NCI-H2171 (cell line): ENCODE measurements at places on chromosomes 2 and 18.

DNA sequence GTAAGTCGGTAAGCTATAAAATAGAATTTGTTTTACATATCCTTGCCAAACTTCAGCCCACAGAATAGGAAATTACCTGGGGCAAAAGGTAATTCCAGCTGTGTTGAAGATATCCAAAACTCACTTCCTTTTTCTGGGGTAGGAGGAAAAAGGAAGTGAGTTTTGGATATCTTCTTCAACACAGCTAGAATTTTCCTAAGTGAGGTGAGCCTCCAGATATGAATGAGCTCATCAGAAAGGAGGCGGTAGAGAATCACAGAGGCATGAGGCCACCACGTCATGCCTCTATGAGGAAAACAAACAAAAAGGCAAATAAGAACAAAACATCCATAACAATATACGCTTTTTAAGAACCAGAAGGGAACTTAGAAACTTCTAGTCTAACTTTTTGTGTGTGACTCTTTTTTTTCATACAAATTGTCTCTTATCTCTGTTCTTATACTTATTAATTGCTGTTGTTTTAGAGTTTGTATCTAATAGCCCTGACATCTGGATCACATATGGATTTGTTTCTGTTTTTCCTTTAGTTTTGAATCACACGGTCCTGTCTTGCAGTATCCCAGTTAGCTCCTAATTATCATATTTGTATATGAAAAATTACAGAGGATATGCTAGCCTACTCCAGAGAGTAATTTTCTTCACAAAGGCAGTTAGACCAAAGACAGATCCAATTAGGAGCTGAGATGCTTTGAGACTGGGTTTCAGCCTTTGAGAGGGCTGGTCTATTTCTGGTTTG lies 104.5 kb downstream of the RBM43 start:
- no peak for DNase-seq

GRCh38 chr2:109472331-109472959 lies 141.3 kb downstream of the SEPTIN10 start:
- DNase-seq, result peak; percentile 12

DNA sequence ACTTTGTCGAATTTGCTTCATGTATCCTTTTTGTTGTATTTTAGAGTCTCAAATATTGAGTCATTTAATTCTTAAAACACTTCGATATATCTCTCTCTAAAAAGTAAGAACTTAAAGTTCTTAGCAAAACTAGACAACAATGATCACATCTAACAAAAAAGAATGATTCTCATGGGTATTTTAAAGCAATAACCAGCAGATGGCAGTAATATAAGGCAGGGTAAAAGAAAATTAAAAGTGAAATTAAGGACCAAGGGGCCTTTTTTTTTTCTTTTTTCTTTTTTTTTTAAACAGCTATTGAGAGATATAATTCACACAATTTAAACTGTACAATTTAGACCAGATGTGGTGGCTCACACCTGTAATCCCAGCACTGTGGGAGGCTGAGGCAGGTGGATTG lies 9.9 kb upstream of the AOX1 start:
- no peak for DNase-seq

DNA sequence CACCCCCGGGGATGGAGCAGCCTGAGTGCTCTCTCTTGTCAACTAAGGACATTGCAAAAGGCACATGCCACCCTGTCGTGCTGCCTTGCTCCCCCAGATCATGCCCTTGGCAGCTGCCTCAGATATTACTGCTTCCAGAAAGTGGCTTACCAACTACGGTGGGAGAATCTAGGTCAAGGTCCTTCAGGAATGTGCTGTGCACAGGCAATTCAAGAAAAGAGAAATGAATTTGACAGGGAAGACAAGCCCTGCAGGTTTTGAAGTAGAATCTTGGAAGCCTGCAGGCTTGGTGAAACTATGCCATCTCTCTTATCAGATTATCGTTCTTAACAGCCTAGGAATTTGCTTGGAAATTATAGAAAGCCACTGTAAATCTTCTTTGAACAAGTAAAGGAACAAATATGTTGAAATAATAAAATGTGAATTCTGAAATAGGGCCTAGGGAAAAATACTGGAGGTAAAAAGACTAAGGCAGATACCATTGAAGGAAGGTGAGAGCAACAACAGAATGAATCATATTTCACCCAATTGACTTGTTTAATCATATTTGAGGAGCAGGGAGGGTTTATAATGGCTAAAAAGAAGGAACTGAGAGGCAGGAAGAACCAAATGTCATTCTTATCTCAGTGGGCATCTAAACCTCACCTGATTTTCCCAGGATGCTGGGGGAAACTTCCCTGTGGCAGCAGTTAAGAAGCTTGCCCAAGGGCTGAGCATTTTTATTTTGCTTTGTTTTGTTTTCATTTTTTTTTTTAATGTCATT lies 94.0 kb upstream of the GLS start:
- no peak for DNase-seq

GRCh38 chr18:28606686-28607085 lies 429.8 kb upstream of the CDH2 start:
- DNase-seq, result no peak

GRCh38 chr2:42970151-42970550 lies 177.8 kb upstream of the HAAO start:
- no peak for DNase-seq

DNA sequence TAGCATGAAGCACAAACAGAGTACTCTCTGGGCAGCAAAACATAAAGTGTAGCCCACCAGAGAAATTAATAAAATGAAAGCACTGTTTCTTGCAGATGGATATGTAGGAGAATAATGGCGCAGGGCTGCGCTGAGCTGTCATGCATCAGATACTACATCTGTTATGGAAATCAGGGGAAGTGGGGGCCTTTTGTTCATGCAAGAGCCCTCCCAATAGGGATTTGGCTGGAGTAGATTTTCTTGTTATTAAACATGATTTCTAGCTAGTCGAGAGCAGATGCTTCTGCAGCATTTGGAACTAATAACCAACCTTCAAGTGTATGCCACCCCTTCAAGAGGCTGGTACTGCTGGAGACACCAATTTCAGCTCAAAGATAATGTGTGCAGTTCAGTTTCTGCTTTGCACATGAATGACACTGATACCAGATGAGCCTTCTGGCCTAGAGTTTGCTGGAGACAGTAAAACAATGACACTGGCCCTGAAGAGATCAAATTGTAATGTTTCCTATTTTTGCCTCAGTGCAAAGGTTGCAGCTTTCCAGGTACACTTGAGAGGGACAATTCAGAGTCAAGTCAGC lies 58.0 kb downstream of the RND3 start:
- DNase-seq, result peak; percentile 42

- DNase-seq, result no peak
Observed at GRCh38 chr18:8695932-8696517, 9.3 kb upstream of the MTCL1 start.

- DNase-seq, result no peak
Observed at GRCh38 chr18:62702259-62702658, 13.1 kb upstream of the PHLPP1 start.

DNA sequence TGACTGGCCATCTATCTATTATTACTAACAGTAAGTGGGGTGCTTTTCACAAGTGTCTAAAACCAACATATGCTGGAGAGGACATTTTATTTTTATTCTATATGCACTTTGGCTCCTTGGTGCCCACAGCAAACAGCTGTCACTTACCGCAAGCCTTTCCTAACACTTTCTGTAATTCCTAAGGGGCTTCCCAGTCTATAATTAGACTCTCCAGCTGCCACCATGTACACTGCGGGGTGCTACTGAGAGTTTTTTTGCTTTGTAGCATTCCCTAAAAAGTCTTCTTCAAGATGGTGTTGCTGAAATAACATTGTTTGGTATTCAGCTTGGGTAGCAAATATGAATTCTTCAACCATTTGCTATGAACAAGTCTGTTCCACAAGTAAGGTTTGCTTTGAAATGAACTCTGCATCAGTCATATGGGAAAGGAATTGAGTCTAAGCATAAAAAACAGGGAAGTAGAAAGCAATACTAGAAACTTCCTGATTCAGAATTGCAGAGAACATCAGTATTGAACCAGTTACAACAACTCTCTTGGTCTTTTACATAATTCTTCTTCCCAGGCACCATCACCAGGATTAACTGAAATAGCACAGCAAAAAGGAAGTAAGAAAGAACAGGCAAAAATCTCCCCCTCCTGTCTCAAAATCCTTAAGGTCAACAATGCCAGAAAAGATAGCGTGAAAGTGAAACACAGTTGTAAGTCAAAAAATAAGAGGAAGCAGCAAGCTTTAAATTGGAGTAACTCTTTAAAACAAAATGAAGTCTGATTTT lies 28.6 kb downstream of the EPB41L3 start:
- peak; percentile 95 for DNase-seq

GRCh38 chr2:171347591-171348032 lies 86.2 kb downstream of the METTL8 start:
- no peak for DNase-seq

DNA sequence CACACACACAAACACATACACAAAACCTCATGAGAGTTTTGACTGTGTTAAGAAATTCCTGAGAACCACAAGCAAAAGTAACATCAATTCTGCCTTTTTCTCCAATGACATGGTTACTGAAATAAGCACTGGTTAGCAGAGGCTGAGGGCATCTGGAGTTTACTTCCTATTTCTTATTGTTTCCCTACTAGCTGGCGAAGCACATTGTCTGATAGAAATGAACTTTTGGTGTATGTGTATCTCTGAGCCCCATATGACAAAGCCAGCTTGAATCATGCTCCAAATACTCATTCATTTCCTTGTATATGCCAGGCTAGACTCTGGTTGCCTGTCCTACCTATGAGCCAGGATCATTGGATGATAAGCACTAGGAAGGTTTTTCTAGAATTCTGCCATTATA lies 203.1 kb downstream of the NCKAP5 start:
- DNase-seq, result no peak

DNA sequence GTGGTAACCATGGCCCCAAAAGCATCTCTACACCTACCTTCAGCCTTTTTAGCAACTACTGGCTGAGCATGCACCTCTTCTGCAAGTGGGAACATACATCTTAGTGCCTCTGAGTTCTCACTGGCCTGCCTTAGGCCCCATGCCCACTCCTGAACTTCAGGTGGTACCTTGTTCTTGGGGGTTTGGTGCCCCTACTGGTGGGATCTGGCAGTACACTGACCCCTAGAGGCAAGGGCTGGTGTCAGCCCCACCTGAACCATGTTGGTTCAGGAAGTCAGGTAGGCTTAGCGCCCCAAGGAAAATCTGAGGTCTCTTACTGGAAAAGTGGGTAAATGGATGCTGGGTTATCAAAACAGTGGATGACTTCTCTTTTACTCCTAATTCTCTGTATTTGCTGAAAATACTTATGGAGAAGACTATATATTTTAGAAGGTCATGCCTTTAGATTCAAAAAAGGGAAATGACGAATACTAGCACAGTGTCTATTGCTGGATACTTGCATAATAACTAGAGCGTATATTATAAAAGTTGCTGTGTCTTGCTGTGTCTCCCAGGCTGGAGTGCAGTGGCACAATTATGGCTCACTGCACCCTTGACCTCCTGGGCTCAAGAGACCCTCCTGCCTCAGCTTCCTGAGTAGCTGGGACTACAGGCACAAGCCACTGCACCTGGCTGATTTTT lies 84.6 kb downstream of the RAB31 start:
- no peak for DNase-seq

GRCh38 chr18:686339-687111 lies 25.9 kb downstream of the ENOSF1 start:
- DNase-seq, result no peak

DNA sequence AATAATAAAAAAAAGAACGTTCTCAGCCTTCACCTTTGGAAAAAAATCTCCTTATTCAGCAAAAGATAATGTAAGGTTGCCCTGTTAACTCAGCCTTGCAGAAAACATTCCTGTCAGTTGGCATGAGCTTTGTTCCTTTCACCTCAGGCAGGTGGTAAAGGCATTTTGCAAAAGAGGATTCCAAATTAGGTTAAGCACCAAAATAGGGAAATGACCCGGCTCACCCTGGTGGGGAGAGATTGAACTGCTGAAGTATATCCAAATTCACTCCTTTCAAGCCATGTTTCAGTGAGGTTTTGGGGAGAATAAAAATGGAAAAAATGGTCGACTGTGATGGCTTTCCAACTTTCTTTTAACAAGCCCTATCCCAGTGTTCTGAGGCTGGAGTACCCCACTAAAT lies 1988.8 kb upstream of the PIK3C3 start:
- no peak for DNase-seq

- DNase-seq, result no peak
Observed at GRCh38 chr2:156909983-156910382, 347.5 kb upstream of the GALNT5 start.

DNA sequence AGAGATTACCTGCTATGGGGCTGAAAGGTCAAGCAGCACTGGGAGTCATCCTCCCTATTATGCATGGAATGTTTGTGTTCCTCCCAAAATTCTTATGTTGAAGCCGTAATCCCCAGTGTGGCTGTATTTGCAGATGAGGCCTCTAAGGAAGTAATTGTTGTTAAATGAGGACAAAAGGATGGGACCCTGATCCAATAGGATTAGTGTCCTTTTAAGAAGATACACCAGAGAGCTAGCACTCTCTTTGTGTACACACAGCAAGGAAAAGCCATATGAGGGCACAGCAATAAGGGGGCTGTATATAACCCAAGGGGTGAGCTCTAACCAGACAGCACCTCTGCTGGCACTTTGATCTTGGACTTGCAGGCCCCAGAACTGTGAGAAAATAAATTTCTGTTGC lies 18.3 kb downstream of the STAM2 start:
- no peak for DNase-seq
